ENCODE measurements at places on chromosomes 7 and 10.

DNA sequence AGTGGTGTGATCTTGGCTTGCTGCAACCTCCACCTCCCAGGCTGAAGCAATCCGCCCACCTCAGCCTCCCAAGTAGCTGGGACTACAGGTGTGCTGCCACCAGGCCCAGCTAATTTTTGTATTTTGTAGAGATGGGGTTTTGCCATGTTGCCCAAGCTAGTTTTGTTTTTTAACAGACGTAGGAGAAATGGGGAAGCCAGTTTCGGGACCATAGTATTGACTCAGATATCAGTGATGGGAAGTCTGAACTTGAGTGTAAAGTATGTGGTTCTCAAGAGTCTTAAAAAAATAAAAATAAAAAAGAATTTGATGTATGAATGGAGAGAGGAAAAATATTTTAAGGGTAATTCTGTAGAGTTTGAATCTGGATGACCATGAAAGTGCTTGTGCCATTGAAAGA lies 34.2 kb downstream of the SP4 start:
- DNase-seq: no peak

DNA sequence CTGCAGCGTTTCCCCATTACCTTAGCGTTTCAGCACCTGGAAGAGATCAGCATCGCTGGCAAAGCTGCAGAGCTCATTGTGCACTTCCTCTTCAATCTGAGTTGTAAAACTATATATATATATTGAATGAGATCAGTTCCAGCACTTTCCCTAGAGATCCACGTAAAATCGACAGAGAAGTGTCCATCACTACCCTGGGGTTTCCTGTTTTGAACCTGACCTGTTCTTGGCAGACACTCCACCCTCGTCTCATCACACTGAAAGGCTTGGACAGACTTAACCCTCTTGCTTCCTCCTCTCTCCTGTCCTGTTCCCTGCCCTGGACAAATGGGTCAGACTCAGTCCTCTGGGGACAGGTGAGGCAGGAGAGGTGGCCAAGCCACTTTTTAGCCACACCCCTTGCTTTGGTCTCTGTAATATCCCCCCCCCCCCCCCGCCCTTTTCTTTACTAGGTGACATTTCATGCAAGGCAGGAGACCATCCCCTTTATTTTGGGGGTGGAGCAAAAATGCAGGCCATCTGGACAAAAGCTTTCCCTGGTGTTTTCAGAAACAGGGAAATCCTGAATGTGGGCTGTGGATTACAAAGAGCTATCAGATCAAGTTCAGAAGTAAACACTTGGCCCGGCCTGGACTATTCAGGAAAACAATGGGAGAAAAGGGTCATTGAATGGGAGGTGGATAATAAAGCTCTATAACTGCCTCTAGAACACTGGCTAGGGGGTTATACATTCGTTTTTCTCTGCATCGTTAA lies 83.7 kb upstream of the KDM7A start:
- no peak for DNase-seq

DNA sequence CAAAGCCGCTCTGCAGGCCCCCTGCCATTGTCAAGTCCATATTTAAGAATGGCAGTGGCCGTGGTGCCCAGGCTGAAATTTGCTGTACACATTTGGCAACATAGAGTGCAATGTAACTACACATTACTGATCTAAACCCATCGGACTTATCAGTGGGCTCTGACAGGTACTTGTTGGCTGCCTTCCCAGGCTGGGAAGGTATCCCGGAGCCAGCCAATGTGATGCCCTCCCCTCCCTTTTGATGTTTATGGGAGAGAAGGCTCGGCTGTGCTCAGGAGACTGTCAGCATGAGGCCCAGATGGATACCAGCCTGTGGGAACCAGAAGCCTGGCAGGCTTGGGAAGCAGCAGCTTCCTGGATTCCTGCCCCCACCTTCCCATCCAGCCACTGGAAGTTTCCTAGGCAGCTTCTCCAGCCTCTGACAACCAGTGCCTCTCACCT lies 146.1 kb upstream of the TCF7L2 start:
- DNase-seq: peak; percentile 22

DNA sequence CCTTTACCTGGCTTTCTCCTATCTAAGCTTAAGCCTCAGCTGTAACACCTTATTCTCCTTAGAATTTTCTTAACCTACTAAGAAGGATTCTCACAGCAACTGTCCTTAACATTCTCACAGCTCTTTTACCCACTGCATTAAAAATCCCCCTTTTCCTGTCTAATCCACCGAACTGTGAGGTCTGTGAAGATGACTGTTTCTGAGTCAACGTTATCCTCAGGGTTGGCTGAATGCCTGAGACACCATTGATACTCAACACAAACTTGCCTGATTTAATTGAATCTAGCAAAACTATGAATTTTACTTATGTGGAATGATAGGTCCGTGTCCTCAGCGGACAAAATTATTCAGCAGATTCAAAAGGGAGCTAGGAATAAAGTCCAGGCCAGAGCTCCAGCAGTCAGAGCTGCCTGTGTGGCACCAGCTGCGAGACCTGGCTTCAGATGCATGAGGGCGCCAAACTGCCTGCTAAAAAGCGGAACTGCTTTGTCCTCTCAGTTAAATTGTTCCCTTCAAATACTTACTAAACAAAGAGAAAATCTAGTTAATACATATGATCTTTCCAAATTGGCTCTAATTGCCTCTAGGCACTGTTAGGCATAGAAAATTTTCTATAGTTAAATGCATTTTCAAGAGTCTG lies 33.4 kb upstream of the VWDE start:
- peak; percentile 63 for DNase-seq

DNA sequence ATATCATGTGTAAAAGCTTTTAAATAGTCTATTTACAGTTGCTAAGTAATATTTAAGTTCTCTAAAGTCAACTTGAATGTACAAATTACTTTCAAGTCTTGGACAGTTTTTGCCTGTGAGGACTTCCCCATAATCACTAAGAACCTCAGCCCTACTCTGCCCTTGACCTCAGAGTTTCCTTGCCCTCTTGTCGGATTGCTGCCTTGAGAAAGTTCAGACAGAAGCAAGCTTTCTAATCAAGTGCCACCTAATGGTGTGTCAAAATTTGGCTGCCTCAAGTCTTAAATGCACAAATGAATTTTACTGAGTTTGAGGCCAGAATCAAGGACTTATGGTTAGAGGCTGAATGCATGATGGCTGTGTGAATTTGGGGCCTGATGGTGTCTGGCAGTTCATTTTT lies 88.3 kb upstream of the KAT6B start:
- DNase-seq: peak; percentile 23

DNA sequence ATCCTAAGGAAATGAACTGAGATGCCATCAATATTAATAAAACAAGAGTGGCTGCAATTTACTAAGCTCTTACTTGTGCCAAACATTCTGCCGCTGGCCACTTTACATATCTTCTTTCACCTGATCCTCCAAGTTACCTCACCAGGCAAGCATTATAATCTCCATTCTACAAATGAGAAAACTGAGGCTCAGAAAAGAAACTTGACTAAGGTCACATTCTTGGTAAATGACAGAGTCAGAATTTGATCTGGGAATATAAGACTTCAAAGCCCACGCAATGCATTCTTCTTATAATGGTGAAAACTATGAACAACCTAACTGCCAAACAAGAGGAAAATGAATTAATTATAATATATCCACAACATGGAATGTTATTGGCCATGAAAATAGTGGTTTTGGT lies 46.1 kb upstream of the SMNDC1 start:
- no peak for DNase-seq

DNA sequence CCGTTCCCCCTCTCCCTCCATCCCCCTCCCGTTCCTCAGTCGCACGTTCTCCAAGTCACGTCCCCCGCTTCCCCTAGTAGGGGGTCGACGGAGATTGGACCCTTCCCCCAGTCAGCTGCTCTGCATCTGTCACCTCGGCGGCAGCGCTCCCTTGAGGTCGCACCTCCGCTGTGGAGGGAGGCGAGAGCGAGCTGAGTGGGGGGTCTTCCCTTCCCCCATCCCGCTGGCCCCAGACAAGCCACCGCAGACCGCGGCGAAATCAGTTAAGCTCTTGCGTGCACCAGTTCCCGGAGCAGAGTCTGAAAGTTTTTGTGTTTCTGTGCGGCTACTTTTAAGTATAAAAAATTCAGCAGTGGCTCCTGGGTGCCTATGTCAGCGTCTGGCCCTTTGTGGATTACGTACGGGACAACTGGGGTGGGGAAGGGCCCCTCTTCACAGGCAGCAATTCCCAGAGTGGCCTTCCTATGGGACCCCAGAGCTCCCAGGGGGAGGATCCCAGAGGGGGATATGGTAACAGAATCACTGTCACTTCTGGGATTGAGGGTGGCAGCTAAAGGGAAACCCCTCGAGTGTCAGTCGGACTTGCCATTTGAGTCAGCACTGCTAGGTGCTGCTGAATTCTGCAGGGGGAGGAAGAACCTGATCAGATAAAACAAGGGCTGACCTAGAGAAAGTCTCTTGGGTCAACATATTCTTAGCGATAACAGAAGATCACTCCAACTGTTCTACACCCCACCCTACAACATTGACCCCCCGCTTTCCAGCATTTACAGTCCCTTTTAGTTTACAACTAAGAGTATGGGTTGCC lies 12.5 kb upstream of the DDIT4 start:
- peak; percentile 81 for DNase-seq

DNA sequence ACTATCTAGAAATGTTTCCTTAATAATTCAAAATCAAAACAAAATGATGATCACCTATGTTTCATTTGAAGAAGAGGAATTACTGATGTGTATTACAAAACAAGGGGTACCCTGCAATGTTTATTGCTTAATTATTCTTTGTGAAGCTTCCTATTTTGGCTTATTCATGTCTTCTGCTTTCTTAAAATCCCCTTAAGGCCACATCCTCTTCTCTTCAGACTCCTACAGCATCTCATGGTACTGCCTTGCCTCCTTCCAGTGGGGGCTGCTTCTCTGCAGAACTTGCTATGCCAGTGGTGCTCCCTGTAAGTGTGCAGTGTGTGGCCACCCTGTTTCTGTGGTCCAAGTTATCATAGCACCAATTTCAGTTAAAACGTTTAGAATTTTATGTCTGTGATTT lies 35.0 kb downstream of the CCDC146 start:
- peak; percentile 31 for DNase-seq

DNA sequence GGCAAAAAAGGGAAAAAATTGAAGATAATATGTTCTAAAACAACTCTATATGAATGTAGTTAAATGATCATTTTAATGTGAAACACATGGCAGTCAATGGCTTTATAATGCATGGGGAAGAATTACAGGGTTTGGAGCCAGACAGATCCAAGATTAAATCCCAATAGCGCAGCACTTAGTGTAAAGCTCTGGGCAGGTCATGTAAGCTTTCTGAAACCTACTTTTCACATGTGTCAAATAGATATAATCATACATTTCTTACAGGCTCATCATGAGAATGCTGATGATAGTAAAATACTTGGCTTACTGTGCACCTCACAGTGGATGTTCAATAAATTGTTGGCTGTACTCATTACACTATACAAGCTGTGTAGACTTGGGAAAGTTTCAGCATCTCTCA lies 48.0 kb upstream of the ZNF365 start:
- DNase-seq: no peak

GRCh38 chr7:37336259-37336658 lies 112.4 kb downstream of the ELMO1 start:
- DNase-seq: no peak

DNA sequence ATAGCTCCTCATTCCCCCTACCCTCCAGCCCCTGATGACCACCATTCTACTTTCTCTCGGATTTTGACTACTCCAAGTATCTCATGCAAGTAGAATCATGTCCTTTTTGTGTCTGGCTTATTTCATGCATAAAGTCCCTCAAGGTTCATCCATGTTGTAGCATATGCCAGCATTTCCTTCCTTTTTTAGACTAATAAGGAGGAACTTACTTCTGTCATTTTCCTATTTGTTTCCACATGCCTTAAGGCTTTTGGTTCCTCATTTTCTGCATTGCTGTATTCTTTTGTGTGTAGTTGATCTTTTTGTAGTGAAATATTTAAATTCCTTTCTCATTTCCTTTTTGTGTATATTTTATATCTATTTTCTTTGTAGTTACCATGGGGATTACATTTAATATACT lies 376.9 kb downstream of the CALN1 start:
- no peak for DNase-seq

- DNase-seq: no peak
These were observed 9.4 kb downstream of the PIP4K2A start for GRCh38 chr10:22704942-22705341.

DNA sequence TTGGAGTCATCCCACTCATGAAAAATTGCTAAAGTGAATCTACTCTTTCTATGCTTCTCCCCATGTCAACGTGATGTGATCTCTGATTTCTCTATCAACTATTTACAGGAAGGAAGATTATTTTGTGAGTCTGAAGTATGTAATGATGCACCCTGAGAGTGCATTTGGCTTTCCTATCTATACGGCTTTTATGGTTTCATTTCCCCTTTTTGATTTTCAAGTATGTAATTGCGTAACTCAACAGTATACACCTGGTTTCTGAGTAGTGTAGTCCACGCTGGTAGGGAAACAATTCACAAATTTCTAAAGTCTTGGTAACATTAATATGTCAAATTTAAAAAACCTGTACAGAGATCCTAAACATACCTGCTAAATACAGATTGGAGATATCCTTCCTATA lies 194.7 kb upstream of the SEMA3A start:
- DNase-seq: no peak

DNA sequence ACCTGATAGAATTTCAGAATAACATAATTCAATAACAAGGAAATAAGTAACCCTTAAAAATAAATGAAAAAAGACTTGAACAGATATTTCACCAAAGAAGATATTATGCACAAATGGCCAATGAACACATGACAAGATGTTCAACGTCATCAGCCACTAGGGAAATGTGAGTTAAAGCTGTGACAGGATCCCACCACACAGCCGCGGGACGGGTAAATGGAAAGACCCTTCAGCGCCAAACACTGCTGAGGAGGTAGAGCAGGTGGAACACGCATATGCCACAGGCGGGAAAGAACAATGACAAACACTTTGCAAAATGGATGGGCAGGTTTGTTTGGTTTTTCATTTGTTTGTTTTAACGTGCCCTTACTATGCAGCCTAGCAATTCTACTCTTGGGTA lies 86.1 kb upstream of the RNF32 start:
- DNase-seq: no peak

DNA sequence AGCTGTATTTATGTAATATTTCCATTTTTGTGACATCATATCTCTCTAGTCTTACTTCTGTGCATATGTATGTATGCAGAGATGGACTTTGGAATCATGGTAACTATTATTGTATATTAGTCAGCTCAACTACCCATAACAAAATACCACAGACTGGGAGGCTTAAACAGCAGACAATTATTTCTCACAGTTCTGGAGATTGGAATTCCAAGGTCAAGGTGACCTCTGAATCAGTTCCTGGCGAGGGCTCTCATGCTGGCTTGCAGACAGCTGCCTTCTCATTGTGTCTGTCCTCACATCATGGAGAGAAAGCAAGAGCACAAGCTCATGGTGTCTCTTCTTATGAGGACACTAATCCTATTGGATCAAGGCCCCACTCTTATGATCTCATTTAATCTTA lies 79.1 kb downstream of the RAMP3 start:
- DNase-seq: no peak

- DNase-seq: peak; percentile 35
These were observed 39.5 kb upstream of the CHST15 start for GRCh38 chr10:124132876-124133275.

DNA sequence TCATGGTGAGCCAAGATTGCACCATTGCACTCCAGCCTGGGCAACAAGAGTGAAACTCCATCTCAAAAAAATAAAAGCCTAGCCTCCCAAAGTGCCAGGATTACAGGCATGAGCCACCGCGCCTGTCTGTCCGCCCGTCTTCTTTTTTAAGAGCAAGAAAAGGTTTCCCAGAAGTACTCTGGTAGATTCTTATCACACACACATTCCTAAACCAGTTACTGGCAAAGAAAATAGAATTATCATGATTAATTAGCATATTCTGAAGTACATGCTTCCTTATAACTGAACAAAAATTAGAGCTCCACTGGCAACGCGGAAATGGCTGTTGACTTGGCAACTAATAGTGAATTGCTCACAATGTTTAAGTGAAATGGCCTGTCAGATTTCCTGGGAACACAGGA lies 87.0 kb downstream of the ADK start:
- no peak for DNase-seq

Measured in cardiac fibroblast (primary cell).